ENCODE measurements at places on chromosomes 3 and 15.

DNA sequence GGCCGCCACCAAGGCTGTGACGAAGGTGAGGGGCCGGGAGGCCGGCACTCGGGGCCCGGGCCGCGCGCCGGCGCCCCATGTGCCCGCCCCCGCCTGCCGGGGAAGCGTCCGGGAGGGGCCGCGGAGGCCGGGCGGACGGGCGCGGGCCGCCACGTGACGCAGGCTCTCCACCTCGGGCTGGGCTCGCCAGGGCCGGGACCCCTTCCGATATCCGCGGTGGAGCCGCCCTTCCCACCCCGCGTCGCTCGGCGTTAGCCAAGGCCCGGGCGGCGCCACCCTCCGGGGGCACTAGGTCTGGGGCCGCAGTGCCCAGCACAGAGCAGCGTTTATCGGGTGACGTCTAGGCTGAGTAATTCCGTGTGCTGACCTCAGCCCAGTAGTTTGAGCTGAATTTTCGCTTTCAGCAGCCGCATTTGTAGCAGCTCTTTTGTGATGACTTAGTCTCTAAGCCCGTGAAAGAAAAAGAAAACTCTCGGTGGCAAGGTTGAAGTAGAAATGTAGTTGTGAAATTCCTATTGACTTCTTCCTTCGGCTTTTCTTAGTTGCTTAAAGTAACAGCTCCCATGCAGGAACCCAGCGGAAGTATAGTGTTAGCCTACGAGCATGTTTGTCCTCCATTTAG lies 885 bp downstream of the CDV3 start:
- DNase-seq = no peak

DNA sequence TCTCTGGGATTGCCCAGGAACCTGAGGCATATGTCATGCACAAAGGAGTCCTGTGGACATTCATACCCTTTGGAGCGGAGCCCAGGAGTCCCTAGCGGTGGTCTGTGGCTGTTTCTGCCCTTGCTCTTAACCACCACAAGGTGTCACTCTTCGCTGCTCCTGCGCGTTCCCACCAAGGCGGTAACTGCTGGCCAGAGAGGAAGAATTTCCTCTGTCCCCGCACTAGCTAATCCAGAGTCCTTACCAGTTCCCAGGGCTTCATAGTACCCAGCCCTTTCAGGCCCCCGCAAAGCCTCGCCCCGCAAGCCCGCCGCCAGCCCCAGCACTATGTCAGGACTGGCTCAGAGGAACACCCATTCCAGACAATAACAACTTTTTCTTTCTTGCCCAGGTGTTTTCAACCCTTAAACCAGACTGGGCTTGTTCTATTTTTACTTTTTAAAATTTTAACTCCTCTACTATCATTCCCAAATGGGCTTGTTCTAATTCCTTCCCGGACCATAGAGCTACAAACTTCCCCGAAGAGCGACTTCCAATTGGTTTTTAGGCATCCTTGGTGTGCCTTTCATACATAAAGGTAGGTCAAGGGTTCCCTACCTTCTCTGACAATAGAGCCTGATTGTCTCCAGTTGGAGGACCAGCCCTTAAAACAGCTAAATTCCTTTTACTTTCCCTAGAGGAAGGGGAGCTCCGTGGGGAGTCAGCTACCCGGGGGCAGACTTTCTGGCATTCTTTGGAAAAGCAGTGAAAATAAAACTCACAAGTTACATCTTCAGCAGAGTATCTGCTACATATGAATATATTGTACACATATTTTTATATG lies 31.8 kb upstream of the ZNF774 start:
- peak; percentile 39 for DNase-seq

DNA sequence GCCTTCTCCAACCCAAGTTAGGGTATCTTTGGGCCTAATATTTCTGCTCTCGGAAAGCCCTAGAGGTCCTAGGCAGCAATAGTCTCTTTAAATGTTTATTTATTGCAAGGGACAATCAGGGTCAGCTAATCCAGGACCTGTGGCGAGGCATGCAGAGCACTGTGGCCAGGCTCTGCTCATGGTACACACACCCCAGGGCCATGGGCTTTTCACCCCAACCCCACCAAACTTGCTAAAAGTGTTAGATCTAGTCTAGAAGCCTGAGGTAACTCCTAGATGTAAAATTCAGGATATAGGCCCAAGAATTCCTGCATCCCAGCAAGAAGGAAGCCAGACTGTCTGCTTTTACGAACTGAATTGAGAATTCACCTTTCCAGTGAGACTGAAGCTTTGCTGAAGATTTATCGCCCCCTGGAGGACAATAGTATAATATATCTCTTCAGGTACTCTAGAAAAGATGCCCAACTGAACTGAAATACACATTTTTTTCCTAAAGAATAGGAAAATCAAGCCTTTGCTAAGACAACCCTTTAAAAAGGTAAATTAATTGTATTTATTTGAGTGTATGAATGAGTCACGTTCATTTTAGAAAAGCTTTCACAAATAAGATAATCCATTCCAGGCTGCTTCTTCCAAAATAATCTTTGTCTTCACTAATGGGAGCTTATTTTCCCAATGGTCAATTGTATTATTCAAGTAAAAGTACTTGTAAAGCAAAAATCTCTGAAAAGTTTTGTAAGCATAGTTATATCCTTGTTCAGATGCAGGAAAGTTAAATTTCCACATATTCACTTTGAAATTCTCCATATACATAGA lies 89.8 kb downstream of the LRRC3B start:
- no peak for DNase-seq

DNA sequence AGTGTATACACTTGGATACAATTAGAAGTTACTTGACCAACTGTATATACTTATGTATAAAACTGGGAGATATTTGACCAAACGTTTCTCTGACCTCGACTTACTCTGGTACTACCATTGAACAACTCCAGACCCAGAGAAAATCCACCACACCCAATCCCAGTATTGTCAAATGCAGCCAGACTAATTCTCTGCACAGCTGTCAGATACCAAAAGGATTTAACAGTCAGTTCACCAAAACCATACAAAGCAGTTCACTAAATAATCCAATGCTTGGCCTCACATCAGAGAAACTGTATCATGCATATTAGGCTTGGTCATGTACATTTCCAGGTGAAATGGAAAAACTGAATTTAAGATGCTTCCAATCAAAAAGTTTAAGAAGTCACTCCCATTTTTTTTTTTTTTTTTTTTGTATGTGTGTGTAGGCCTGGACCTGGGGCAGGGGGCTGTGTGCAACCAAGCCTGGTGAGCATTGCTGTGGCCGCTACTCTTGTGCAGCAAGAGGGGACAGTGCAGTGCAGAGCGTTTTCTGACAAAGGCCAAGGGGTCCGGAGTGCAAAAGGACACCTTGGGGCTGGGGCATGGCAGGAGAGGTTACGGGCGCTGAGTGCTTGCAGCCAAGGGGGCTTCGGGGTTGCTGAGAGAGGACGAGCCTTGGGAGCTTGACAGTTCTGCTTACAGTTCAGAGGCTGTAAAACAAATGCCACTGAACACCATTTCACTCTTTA lies 1.4 kb downstream of the TOMM70 start:
- DNase-seq = no peak

DNA sequence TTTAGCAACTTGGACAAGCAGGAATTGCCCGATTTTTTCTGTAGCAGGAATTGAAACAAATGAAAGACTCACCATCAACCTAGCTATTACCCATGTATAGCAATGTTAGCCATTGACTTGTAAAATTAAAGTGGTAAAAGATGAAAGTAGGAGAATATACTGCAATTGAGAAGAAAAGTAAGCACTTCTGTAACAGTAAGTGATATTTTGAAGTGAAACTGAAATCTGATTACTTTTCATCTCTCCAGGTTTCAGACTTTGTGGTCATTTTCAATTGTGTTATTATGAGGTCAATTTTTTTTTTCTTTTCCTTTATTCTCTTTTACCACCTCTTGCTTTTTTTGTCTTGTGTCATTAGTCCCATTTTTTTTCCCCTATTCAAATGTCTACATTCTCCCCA lies 1078.2 kb downstream of the ZPLD1 start:
- DNase-seq = no peak

Data from caudate nucleus (tissue), 63 donors.